ENCODE measurements at places on chromosomes 7 and 10.
A peak's percentile ranks its signal among the peaks of the same experiment; 100 is the strongest.

- DNase-seq = no peak
Measured at GRCh38 chr10:49168831-49169500, 19.2 kb downstream of the TMEM273 start.

DNA sequence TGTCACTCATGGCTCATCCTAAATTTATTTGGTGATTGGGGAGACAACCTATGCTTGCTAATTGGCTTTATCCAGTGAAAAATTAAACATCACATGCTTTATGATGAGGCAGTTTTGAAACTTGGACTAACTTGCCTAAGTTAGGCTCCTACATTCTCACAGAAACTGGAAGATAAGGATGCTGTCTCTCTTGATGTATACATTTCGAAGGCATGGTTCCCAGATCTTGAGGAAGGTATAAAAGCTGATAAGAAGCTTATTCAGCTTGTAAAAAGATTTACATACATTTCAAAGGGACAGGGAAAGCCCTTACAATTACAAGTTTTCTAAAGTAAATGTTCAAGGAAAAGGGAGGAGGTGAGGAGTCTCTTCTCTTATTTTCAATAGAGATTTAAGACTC lies 561.7 kb downstream of the IPMK start:
- DNase-seq = no peak

GRCh38 chr7:139457153-139457946 lies 26.1 kb downstream of the KLRG2 start:
- DNase-seq = peak; percentile 54

- DNase-seq = no peak
Measured at GRCh38 chr10:113176652-113177155, 226.7 kb downstream of the TCF7L2 start.

- no peak for DNase-seq
Measured at GRCh38 chr7:74466196-74466813, 12.6 kb downstream of the GTF2IRD1 start.

GRCh38 chr10:58360412-58361004 lies 24.7 kb upstream of the TFAM start:
- peak; percentile 16 for DNase-seq

DNA sequence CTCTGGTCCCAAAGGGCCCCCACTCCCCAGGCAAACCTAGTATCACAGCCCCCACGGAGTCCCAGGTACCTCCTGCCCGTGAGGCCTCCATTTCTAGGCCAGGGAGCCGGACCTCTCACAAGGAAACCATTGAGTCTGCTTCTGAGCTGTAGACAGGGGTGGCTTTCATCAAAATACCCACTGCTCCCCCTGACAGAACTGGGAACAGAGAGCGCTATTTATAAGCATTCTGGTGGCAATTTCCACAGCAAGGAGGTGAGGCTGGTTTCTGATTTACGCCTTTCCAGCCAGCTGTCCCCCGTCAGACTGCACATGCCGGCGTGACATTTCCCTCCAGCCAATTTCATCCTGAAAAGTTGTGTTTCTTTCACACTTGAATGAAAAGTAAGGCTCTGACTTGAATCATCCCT lies 407.5 kb upstream of the PRKCQ start:
- DNase-seq = peak; percentile 74

- DNase-seq = no peak
Measured at GRCh38 chr10:122045212-122045611, 56.2 kb downstream of the TACC2 start.

GRCh38 chr10:97096261-97097083 lies 89.3 kb downstream of the SLIT1 start:
- DNase-seq = no peak

DNA sequence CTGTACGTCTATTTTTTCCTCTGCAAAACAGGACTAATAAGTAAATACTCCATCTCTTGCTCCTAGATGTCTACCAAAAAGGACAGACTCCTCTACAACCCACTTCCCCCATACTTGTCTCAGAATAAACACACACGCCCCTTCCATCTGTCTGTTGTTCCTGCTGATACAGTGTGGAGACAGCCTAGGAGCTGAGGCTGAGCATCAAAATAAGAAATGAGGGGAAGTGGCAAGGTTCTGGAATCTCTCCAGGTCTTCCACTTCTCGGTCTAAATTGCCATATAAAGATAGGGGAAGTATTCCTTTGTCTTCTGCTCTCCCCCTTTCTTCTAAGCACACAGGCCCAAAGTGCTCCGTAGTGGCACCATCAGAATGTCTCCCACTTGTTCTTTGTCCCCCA lies 30.8 kb upstream of the VSIR start:
- no peak for DNase-seq

Measured in kidney (tissue), 22 donors.